Stimulated activated CD4-positive, alpha-beta T cell treated with anti-CD3 and anti-CD28 coated beads, Interleukin-4, amount 100 ng/mL, for 4 hours (primary cell): ENCODE measurements at places on chromosomes 3 and 15.

DNA sequence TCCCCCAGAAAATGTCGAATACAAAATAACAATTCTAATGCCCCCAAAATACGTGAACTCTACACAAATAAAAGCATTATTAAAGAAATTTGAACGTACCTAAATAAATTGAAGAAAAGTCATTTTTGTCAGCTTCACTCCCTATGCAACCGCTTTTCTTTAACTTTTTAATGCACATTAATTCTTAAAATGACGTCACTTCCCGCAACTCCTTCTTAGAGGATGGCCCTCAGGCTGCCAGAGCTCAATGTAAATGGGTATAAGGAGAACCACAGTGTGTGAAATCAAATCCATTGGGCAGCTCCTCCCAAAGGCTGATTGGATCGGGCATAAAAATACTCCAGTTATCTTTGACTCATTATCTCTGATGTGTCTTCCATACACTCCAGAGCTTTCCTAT is 736.9 kb downstream of the GBE1 start:
- no peak for DNase-seq

DNA sequence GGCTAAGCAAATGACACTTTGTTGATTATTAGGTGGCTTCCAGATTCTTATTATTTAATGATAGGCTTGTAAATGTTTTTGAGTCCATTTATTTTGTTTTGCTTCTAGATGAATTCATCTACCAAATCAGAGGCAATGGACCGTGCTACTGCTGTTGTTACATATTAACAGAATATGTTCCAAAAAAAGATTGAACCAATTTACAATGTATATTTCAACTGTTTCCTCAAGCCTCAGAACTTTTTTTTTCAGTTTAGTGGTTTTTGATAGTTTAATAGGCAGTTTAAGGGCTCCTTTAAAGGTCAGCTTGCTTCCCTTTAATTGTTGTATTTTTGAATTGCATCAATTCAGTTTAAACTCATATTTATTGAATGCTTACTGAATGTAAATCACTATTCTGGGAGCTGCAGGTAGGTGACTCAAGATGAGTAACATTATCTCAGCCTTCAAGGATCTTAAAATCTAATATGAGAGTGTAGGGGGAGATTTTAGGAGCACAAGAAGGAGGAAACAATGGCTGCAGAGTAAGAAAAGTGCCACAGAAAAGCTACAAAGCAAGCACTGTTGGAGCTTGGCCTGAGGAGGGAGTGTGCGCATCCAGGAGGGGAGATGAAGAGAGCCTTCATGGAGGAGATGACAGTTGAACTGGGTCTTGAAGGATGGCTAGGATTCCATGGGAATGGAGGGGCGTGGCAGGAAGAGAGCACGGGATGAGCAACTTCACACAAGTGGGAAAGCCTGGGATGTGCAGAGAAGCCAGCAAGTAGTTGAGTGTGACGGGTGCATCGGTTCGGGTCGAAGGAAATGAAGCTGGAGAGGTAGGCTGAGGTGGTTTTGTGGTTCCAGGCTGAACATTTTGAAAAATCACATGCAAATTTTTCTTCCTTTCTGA is 14.7 kb downstream of the MAP2K1 start:
- no peak for DNase-seq

- no peak for DNase-seq
These were observed 7.0 kb downstream of the MELTF start for GRCh38 chr3:197022405-197023231.

DNA sequence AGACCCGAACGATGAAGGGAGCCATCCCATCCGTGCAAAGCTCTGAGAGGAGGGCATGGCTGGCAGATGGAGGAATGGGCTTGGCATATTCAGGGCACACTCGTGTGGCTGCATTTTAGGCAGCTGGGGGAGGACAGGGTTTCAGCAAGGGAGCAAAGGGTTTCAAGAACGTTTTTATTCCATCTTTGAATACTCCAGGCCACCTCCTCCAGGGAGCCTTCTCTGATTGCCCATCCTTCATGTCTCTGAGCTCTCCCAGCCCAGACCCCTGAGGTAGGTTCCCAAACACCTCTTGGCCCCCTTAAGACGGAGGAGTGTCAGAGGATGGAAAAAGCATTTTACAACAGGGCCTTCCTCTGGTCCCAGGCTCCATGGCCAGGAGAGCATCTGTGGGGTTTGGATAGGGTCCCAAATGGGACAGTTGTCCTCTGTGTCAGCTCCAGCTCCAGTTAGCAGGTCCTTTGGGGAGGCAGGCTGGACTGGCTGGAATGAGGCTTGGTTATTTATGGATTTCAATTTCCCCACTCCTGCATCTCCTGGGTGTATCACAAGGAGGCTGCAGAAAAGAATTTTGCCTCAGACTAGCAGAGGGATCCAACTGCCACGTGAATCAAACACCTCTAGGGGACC is 17.7 kb upstream of the SLC6A1 start:
- DNase-seq, result no peak

GRCh38 chr3:10518506-10519150 is 13.2 kb upstream of the ATP2B2 start:
- no peak for DNase-seq

DNA sequence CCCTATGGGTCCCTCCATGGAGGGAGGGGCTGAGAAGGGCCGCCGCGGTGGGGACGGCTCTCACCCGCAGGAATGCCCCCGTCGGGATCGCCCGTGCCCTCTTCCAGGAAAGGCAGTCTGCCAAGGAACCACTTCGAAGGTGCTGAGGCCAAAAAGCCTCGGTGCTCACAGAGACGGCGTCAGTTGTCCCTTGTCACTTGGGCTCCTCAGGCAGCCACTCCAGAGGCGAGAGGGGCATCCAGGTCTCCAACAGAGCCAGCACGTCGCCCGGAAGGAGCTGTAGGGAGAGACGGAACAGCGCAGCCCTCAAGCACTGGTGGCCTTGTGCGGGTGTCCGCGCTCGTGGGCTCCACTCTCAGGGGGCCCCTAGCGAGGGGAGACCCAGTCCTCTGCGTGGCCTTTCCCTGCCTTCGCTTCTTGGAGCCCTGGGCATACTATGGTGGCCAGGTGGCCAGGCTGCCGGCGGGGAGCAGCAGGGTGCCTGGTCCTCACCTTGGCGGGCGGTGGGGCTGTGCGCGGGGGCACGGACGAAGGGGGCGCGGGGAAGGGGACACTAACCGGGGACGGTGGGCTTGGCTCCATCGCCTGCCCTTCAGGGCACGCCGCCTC is 994 bp downstream of the MESP1 start:
- peak; percentile 7 for DNase-seq

- no peak for DNase-seq
These were observed at the start of gene GOLGA6L2 for GRCh38 chr15:23447107-23447500. Gene GOLGA6L2 (minus strand): TSS chr15:23447243. CDS start chr15:23447181, 62 bp downstream.

GRCh38 chr15:95884276-95884675 is 446.2 kb upstream of the NR2F2 start:
- no peak for DNase-seq

- no peak for DNase-seq
These were observed 285.8 kb upstream of the SEMA6D start for GRCh38 chr15:47431501-47431900.

GRCh38 chr3:152076148-152076547 is 192.6 kb upstream of the MBNL1 start:
- no peak for DNase-seq

GRCh38 chr3:95905182-95905581 is 909.2 kb upstream of the EPHA6 start:
- DNase-seq, result no peak

DNA sequence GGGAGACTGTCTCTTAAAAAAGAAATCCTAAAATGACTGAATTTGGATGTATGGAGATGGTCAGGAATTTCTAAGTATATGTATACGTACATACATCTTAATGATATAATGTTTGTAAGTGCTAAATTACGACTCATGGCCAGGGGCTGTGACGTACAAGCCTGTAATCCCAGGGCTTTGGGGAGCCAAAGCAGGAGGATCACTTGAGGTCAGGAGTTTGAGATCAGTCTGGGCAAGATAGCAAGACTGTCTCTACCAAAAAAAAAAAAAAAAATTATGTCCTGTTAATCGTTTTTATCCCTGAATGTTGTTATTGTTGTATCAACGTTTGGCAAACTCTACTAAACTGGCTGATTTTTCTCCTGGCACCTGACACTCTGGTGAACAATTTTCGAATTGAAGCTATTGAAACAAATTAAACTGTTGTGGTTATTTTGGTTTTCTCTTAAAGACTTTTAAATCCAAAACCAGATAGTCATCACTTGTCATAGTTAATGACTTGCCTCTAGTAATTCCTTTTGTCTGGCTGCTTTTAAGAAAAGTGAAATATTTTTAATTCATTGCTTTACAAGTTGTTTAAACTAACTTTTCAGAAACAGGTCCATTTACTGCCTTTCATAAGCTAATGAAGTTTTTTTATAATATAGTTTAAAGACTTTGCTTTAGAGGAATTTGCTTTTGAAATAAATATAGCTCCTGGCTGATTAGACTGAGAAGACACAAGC is 7.0 kb downstream of the MORF4L1 start:
- no peak for DNase-seq

GRCh38 chr3:114406286-114406685 is 112.5 kb downstream of the TIGIT start:
- DNase-seq, result no peak

DNA sequence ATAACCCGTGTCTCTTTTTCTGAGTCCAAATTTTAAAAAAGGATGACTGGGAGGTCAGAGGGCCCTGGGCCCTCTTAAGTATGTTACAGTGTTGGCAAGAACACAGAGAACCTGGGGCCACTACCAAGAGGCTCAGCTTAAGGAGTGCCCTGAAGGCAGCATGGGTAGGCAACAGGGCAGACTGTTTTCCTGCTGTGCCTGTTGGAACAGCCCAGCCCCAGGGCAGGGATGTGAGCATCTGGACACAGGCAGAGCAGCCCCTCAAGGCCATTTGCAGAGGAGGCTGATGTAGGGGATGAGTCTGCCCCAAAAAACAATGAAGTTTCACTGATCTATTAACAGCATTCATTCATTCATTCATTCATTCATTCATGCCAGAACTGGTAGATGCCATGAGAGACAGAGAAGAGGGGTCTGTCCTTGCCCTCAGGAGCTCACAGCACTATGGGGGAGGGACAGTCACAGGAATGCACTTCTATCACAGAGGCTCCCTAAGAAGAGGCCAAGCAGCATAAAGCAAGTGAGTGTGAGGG is 2.2 kb upstream of the LTF start:
- DNase-seq, result no peak

DNA sequence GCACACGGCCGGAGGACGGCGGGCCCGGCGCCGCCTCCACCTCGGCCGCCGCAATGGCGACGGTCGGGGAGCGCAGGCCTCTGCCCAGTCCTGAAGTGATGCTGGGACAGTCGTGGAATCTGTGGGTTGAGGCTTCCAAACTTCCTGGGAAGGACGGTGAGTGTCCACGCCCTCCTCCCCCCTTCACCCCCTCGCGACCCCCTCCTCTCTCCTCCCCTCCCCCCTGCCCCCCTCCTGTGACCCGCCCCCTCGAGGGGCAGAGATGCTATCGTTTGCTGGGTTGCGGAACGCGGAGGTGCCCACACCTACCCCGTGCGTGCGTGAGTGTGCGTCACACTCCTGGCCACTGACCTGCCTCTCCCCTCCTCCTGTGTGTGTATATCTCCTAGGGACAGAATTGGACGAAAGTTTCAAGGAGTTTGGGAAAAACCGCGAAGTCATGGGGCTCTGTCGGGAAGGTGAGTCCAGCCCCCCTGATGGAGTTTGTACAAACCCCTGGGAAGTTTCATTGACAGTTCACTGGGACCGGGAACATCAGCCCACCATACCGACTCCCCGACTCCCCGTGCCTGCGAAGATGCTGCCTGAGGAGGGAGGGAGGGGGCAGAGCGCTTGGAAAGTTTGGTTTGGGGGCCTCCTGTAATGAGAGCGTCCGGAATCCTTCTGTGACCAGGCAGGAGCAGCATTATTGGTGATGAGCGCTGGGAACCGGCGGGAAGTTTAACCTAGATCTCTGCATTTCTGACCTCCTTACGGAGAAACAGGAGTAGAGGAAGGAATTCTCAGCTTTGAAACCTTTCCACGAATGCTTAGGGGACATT is 795 bp upstream of the SCAANT1 start:
- DNase-seq, result peak; percentile 45

- no peak for DNase-seq
These were observed 14.3 kb upstream of the PDE8A start for GRCh38 chr15:84967380-84967779.

DNA sequence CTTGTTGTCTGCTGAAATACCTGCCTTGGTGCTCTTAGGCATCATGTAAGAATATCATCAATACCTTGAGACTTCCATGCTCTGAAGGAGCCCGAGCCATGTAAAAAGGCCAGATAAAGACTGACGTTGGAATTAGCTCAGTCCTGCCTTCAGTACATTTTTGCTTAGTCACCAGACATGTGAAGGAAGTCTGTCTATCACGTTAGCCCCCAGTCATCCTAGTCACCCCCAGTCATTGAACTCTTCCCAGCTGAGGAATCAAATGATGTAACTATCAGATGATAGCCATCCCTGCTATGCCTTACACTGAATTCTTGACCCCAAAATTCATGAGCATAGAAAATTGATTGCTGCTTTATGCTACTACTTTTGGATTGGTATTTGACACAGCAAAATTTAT is 351.2 kb upstream of the SGO1 start:
- DNase-seq, result no peak
